ENCODE measurements at places on chromosomes 6 and 20.

DNA sequence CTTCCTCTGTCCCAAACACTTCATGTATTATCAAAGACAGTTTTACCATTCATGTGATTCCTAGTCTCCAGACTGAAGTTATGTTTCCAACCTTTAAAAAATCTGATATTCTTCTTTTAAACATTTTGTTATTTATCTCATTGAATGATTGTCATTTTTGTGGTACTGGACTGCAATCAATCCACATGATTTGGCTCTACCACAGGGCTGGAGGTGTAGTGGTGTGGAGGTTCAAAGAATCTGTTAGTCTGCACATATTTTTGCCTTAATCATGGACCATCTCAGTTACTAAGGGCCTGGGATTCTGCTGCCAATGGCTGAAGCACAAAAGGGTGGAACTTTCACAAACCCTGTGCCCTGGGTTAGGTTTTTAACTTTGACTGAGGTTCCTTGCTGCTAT, 164.1 kb upstream of the JAG1 start:
- no peak for DNase-seq

DNA sequence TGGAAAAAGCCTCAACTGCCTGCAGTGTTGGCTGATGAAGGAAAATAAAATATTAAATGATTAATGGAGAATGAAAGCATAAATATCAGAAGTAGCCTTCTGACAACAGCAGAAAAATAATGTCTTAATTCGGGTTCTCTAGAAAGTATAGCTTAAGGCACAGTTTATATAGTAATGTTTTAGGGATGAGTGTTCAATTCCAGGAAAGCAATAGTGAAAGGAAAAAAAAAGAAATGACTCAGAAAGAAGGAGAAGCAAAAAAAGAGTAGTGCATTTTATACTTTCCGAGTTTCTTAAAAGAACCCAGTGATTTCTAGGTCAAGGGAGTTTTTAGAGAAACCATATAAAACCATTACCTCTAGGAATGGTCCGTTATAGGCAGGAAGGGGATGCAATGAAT, 137.3 kb downstream of the HTR1B start:
- DNase-seq: no peak

DNA sequence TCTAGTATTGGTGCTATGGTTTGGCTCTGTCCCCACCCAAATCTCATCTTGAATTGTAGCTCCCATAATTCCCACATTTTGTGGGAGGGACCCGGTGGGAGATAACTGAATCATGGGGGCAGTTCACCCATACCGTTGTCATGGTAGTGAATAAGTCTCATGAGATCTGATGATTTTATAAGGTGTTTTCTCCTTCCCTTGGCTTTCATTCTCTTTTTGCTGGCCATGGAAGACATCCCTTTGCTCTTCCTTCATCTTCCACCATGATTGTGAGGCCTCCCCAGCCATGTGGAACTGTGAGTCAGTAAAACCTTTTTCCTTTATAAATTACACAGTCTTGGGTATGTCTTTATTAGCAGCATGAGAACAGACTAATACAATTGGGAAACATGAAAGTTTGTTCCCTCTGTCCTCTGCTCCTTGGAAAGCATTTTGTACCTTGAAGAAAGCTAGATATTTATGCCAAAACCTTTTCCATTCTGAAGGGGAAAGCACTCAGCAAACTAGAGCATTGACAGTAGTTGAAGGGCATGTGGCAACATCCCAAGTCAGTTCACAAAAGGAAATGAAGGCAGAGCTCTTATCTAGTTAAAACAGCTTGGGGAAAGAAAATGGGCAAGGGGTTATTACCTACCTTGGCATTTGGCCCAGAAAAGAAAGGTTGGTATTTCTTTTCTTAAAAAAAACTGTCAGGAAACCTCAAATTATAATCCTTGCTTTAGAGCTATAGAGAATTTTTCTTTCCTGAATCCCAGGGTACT, 10.7 kb upstream of the TNFAIP3 start:
- DNase-seq: no peak

DNA sequence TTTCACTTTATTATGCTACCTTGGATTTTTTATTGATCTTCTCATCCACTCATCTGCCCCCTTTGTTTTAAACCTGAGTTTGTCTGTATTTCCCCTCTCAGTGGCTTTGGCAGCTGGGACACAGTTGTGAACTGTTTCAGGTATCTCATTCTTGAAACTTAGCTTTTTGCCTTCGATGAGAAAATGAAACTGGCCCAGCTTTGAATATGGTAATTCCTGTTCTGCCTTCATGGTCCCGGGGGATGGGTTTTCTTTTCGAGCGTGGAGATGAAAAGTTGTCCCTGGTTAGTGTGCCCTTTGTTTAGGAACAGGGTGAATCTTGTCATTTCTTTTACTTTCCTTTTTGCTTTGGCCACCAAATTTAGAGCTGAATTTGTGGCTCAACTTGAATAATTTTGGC, 25.6 kb downstream of the DHX35 start:
- DNase-seq: no peak

DNA sequence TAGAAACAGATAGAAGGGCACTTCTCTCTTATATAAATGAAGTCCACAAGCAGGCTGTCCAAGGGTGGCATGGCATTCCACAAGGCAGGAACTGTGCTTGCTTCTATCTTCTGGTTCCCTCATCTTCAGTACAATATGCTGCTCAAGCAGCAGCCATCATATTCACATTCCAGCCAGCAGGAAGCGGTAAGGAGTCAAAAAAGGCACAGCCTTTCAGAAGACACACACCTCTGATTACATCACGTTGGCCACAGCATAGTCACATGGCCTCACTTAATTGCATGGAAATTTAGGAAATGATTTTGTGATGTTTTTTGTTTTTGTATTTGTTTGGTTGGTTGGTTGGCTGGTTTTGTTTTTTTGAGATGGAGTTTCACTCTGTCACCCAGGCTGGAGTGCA, 19.0 kb downstream of the REM1 start:
- DNase-seq: peak; percentile 48

- DNase-seq: peak; percentile 36
These were observed 74.5 kb downstream of the MACROD2 start for GRCh38 chr20:14069796-14070195.

GRCh38 chr6:28978959-28979561, 26.1 kb downstream of the ZNF311 start:
- no peak for DNase-seq

GRCh38 chr20:37737826-37738420, 44.1 kb downstream of the CTNNBL1 start:
- no peak for DNase-seq

GRCh38 chr20:17896193-17896723, 72.3 kb downstream of the SNX5 start:
- no peak for DNase-seq

- peak; percentile 56 for DNase-seq
These were observed 28.6 kb downstream of the FOXO3 start for GRCh38 chr6:108589244-108589791.

GRCh38 chr6:142294679-142295078, 7.1 kb upstream of the ADGRG6 start:
- DNase-seq: no peak

- no peak for DNase-seq
These were observed 151.9 kb downstream of the CDKAL1 start for GRCh38 chr6:20686142-20686541.

GRCh38 chr6:89555806-89556205, 82.7 kb downstream of the LYRM2 start:
- no peak for DNase-seq

DNA sequence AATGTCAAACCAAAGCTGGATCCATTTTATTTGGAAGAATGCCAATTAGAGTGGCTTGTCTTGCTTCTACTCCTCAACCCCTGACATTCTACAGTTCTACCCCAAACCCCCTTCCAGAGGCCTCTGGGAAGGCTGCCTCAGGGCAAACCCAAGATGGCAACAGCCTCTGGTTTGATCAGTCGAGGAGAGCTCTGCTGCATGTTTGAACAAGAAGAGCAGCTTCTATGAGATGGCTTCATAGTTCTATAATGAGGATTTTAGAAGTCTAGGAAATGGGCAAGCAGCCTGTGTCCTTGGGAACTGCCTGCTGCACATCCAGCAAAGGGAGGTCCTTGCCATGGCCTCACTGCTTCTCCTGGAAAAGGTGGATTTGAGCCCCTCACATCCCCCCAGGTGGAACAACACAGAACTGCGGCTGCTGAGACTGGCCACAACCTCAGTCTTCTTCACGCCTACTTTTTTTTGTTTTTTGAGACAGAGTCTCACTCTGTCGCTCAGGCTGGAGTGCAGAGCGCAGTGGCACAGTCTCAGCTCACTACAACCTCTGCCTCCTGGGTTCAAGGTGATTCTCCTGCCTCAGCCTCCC, 37.9 kb downstream of the ZC3H12D start:
- no peak for DNase-seq

- no peak for DNase-seq
These were observed 50.4 kb downstream of the RIN2 start for GRCh38 chr20:19808498-19808897.

DNA sequence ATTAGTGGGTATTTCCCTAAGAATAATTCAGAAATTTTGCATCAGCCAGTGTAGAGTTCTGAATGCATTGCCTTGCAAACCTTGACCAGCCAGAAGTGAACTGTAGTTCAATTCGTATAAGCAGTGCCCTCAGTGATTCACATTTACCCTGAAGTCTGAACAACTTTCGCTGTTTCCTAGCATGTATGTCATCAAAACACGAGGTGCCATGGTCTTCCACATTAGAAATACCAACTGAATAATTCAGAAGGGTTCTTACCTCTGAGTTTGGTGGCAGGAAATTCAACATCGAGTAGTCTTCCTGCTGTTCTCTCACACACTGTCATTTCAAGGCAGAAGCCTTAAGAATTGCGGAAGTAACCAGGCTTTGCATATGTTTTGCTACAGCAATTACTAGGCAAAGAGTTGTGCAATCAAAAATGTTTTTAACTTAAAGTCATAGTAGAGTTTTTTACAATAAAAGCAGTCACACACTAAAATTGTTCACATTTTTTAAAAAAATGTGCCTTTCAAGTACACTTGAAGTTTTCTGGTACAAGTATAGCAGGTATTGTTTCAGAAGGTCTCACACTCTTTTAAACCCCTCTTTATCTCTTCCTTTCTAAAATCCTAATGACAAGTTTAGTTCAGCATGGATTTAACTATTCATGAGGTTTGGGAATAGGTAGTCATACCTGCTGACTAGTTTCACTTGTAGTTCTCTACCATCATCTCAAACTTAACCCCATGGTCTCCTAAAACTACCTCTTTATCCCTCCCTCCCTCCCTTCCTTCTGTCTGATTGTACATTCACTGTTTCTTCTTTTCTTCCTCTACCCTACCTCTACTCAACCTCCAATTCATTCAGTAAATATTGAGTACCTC, 118.3 kb downstream of the STXBP5 start:
- peak; percentile 59 for DNase-seq

Data from HFFc6 (cell line).